ELR (cell line): ENCODE measurements at places on chromosomes 1 and 21.

GRCh38 chr1:190615818-190616217, 138.2 kb upstream of the BRINP3 start:
- no peak for DNase-seq

DNA sequence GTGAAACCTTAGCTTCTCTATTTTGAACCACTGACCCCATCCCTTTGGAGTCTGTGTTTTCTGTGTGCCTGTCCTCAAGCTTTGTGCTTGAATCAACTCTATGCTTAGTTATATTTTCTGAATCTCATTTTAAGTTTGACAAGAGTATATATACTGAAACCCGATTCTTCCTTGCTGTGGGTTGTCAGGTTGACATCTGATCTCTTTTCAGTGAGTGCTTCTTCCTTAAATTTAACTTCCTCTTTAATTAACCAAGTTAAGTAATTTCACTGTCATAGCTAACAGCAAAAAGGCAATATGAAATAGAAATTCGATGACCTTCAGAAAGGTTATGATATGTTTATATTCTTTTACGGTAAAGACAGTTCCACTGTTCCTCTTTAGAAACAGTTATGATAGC, 69.4 kb downstream of the C1orf21 start:
- no peak for DNase-seq

DNA sequence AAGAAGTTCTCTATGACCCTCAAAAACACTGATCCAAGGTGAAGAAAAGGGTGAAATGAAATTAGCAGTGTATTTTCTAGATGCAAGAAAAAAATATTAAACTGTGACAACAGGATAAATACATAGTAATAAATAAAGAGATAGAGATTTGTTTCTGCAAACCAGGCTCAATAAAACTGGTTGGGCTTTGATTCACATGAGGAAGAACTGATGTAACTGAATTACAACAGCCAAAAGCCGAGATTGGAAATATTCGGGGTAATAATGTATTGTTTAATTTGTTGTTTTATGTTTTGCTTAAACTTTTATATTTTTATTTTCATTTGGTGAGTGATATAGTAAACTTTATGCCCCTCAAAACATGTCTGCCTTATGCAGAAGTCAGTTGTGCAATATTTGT, 285.0 kb downstream of the BRINP3 start:
- DNase-seq, result no peak

DNA sequence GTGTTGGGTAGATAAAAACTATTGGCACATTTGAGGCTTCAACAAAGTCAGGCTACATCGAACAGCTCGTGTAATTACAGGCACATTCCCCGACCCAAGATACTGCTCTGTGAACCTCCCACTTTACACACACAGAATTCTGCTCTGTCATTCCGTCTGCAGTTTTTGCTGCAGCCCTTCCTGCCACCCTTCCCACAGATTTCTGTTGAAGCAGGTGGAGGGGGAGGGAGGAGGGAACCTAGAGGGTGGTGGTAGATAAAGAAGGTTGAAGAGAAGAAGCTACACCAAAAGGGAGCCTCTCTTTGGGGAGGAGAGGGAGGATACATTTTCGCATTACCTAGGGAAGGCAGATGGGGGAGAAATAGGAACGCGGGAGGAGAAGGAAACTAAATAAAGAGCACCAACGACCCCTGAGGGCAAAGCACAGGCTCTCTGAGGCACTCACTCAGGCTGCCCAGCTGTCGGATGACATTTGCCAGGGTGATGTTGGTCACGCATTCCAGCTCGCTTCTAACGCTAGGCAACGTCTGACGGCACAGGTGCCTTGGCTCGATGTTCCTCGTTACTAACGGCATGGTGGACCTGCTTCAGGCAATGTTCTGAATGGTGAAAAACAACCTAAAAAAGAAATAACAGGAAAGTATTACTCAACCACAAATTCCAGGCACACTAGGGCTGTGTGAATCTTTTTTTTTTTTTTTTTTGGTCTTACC, 36.0 kb downstream of the GPR3 start:
- DNase-seq, result no peak

DNA sequence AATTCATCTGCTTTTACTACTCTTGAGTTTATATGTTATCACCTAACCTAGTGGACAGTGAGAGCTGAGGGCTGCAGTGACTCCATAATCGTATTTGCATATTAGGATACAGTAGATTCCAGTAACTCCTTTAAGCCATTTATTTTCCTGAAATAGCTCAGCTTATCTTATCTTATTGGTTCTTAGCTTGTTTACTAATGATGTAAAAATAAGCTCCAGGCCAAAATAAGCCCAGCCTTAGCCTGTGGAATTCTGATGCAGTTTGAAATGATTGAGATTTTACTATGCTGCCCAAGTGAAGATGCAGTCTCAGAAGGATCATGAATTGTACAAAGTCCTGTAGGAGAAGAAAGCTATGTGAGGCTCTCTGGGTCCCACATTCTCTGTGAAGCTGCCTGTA, 18.1 kb downstream of the ATP1A1 start:
- DNase-seq, result no peak

DNA sequence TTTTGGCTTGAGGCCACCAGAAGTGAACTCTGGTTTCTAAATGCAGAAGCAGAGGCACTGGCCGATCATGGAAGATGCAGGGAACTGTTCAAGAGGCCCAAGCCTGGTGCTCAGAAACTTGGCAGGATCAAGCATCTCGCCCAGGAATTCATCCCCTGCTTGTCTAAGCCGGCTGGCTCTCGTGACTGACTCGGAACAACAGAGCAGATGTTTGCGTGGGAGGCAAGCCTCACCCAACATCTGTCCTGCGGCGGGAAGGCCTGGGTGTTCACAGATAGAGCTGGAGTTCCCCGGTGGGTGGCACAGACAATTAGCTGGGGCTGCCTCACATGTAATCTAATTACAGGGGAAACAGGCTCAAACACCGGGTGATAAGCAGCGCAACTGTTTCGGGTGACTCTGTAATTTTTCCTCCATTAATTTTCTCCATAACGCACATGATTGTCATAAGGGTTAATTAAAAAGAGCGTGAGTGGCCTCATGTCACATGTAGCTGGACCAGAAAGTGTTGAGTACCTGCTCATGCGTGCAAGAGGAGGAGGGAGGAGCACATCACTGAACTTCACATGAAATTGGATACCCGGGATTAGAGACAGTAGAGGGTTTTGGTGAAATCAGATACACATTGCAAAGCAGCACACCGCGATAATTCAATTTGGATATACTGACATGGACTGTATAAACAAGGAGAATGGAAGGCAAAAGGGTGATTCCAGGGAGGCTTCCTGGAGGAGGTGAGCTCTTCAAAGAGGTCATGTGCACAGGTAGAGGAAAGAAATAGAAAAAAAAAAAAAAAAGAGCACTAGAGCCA, 180.0 kb downstream of the ETS2 start:
- peak; percentile 26 for DNase-seq

DNA sequence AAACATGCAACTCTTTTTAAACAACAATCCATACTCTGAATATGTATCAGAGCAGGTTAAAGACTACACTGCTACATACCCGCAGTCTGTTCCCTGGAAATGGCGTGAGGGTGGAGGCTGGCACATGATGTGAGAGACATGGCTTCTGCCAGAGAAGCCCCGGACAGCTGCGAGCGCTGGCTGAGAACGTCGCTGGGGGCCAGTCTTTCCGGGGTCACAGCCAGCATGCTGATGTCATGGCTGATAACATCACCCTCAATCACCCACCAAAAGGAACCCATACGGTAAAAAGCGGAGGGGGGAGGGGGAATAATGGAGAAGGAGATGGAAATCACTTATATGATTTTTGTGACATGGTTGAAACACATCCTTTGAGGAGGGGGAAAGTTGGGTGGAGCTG, 29.1 kb downstream of the C1orf198 start:
- no peak for DNase-seq

DNA sequence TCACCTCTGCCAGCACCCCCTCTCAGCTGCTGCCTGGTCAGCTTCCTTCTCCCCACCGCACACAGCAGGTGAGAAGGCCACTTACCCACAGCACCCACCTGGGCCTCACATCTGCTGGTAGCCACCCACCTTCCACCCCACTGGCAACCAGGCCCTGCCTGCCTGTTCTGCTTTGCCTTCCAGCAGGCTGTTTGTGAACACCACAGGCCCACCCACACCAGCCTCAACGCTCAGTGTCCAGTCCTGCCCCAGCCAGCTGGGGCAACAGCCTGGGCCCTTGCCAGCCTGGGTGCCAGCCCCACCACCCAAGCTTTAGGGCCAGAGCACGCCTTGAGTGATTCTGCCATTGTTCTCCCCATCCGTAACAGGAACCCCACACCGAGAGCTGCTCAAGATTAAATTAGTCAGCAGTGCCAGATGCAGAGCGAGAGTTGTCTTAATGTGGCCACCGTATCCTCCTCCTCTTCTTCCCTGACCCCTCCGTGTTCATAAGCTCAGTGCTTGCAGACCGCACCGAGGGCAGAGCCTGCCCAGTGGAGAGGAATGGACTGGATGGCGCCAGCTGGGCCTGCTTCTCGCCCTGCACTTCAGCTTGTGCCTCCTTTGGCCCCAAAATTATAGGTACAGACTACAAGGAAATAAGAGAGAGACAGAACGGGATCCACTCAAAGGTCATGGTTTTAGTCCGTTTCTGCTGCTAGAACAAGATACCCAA, 120.3 kb upstream of the COL6A1 start:
- no peak for DNase-seq

GRCh38 chr1:165764277-165764676, 4.4 kb downstream of the TMCO1 start:
- no peak for DNase-seq

DNA sequence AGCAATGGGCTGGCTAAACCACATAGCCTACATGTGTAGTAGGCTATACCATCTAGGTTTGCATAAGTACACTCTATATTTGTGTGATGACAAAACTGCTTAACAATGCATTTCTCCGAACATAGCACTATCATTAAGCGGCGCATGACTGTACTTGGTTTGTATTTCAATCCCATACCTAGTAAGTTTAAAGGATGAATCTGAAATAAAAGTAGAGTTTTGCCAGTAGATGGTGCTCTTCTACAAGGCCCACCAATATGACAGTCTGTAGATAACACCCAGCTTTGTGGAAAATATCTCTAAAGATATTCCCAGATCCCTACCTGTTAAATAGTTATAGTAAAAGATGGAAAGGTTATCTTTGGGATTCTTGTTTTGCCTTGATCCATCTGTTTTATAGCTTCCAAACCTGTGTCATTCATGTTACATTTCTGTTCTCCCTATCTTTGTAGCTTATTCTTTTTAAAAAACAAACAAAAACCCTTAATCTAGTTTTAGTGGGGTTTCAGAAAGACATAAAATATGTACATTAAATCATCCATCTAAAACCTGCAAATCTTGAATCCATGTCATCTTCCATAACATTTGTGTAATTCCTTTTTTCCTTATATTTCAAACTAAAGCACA, 33.9 kb upstream of the ASPM start:
- DNase-seq, result peak; percentile 81

DNA sequence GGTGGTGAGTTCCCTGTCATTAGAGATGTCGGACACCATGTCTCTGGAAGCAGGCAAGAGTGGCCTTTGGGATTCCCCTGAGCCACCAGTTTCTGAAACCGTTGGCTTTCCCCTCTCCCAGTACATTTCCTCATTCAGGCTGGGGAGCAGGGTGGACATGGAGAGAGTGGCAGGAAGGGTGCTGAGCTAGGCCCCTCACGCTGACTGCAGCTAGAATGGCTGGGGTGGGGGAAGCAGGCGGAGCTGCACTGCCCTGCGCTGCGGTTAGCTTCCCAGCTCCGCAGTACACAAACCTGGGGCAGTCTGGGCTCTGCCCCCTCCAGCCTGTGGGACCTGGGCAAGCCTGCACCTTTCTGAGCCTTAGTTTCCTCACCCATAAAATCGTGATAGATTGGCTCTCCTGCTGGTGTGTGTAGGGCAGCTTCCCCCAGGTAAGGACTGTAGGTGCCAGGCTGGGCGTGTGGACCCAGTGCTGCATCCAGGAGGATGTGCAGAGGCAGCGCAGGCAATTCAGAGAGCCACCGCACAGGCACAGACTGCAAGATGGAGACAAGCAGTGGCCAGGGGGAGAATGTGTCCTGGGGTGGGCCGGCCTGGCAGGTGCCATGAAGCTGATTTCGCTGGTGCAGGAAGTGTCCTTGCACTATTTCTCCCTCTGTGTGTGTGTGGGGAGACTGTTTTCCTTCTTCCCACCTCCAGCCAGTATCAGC, 3.0 kb downstream of the PLA2G2F start:
- DNase-seq, result no peak

DNA sequence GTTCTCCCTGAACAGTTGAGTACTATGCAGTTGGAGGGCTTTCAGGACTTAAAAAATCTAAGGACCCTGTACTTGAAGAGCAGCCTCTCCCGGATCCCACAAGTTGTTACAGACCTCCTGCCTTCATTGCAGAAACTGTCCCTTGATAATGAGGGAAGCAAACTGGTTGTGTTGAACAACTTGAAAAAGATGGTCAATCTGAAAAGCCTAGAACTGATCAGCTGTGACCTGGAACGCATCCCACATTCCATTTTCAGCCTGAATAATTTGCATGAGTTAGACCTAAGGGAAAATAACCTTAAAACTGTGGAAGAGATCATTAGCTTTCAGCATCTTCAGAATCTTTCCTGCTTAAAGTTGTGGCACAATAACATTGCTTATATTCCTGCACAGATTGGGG, 48.7 kb upstream of the LRRC8C start:
- DNase-seq, result no peak

DNA sequence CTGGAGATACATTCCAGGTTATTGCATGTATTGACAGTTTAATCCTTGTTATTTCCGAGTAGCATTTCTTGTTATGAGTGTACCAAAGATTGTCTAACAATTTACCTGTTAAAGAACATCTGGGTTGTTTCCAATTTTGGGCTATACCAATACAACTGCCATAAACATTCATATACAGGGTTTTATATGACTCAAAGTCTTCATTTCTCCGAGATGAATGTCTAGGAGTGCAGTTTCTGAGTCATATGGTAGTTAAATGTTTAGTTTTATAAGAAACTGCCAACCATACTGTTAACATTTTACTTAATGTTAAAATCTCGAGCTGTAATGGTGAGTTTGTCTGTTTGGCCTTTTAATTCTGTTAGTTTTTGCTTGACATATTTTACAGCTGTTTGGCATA, 10.0 kb downstream of the RAB4A start:
- DNase-seq, result peak; percentile 69

- DNase-seq, result no peak
Observed at GRCh38 chr1:45381243-45381642, 41.0 kb upstream of the MUTYH start.

DNA sequence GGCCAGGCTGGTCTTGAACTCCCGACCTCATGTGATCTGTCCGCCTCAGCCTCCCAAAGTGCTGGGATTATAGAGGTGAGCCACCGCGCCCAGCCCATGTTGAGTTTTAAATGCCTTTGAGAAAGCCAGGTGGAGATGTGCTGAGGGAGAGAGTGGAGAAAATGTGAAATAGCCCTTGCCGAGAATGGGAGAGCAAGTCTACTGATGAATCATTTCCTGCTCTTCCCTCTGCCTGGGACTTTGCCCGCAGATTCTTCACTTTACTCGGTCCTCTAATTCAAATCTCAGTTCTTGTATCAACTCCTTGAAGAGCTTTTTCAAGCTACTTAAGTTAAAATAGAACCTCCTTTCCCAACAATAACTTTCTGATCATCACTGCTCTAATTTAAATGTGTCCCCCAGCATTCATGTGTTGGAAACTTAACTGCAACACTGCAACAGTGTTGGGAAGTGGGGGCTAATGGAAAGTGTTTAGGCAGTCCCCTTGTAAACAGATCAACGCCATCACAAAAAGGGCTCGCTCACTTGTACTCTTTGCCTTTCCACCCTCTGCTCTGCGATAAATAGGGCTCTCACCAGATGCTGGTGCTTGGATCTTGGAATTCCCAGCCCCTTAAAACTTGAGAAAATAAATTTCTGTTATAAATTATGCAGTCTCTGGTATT, 27.8 kb downstream of the OSBPL9 start:
- peak; percentile 84 for DNase-seq

GRCh38 chr1:225450491-225451191, 22.8 kb upstream of the LBR start:
- DNase-seq, result no peak
